NCI-H2081 (cell line): ENCODE measurements at places on chromosomes 6 and 20.

DNA sequence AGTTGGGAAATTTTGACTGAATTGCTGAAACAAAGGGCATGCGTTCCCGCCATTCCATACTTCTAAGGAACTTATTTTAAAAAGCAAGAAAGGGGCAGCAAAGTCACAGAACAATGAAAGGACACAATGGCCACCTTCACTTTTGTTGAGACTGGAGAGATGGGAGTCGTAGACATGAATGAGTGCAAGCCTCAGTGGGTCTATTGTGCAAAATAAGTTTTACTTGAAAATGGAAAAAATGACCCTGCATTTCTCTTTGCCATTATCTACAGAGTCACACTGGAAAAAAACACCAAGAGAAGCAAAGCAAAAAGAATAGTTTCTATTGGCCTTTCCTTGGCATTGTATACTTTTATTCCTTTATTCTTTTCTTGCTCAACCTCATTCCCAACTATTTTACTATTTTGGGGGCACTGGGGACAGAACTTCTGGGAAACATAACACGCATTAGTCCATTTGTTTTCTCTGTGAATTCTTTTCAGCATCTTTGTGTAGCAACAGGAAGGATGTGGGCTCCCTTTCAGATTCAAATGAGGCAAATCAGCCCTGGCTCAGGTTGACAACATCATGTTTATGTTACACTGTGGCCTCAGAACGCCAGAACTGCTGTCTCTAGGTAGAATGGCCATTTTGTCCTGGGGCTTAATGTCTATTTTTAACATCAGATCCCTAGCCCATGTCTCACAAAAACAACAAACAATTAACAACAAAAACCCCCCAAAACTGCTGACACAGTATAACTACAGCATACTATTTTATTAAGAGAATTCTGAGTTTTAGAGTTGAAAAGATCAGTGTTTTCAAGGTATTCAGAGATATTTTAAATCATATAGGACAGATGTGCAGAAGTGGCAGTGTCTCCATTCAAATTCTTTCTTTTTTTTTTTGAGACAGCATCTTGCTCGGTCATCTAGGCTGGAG, 122.2 kb downstream of the FYN start:
- no peak for DNase-seq

- no peak for DNase-seq
Observed at GRCh38 chr6:91560409-91560808, 973.5 kb upstream of the MAP3K7 start.

GRCh38 chr6:22026164-22026678, 270.6 kb downstream of the PRL start:
- DNase-seq = no peak

GRCh38 chr20:48718786-48719578, 108.8 kb downstream of the PREX1 start:
- no peak for DNase-seq

- no peak for DNase-seq
Observed at GRCh38 chr20:46030284-46031013, 1.4 kb downstream of the SLC12A5 start.

GRCh38 chr6:41286544-41287346, at the start of gene TREM1:
TSS of gene TREM1 (minus strand) at chr6:41286682. CDS start at chr6:41286655, 27 bp downstream.
- DNase-seq = no peak

- DNase-seq = no peak
Observed at GRCh38 chr20:31640259-31640658, 2.5 kb downstream of the COX4I2 start.

- DNase-seq = no peak
Observed at GRCh38 chr6:40754461-40755045, 167.4 kb upstream of the LRFN2 start.

DNA sequence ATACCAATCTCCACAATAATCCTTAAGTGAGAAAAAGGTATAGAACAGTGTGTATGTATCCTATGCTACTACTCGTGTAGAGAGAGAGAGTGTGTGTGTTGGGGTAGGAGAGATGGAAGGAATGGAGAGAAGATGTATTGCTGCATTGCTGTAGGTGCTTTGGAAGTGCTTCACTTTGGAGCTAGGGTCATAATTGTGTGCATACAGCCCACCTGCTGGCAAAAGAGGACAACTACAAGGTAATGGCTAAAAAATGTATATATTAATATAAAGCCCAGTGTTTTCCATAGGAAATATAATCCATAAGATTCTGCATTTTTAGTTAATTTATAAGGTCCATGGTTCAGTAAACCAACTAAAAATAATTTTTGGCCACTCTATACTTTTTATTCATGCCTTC, 36.1 kb downstream of the SERAC1 start:
- no peak for DNase-seq

- DNase-seq = no peak
Observed at GRCh38 chr6:165010556-165011535, 298.6 kb downstream of the C6orf118 start.

DNA sequence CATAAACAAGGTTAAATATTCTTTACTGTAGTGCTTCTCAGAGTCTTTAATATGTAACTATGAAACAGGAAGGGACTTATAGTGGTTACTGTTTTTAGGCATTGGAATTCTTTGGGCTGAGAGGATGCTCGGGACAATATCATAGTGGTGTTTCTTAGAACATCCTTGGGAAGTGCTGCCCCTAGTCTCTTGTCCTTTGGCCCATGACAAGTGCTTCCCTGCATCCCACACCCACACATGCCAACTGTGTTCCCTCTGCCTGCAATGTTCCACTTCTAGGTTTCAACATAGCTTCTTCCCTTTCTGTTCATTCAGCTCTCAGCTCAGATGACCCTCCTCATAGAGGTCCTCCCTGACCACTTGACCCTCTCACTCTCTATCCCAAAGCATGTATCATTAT, 37.6 kb downstream of the CFAP61 start:
- no peak for DNase-seq

GRCh38 chr20:50794181-50794845, 548 bp upstream of the BCAS4 start:
- DNase-seq = peak; percentile 41

- DNase-seq = no peak
Observed at GRCh38 chr6:107103082-107103481, 12.2 kb downstream of the BEND3 start.

- DNase-seq = no peak
Observed at GRCh38 chr20:43507150-43508080, at the start of gene L3MBTL1. TSS of gene L3MBTL1 (plus strand) at chr20:43507697. CDS start at chr20:43513504, 5,807 bp downstream.
